ENCODE measurements at places on chromosomes 5 and 9.

DNA sequence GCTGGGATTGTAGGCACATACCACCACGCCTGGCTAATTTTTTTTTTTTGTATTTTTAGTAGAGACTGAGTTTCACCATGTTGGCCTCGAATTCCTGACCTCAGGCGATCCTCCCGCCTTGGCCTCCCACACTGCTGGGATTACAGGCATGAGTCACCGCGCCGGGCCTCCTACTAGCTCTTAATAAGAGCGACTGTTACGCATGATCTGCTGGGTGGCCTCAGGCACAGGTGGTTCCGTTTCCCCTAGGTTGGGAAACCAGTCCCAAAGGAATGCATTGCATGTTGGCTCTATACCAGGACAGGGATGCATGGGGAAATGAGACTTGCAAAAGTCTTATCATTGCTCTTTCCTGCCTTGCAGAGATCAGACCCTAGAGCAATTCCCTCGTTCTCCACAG lies 184.7 kb upstream of the PPP1R26 start:
- no peak for DNase-seq

DNA sequence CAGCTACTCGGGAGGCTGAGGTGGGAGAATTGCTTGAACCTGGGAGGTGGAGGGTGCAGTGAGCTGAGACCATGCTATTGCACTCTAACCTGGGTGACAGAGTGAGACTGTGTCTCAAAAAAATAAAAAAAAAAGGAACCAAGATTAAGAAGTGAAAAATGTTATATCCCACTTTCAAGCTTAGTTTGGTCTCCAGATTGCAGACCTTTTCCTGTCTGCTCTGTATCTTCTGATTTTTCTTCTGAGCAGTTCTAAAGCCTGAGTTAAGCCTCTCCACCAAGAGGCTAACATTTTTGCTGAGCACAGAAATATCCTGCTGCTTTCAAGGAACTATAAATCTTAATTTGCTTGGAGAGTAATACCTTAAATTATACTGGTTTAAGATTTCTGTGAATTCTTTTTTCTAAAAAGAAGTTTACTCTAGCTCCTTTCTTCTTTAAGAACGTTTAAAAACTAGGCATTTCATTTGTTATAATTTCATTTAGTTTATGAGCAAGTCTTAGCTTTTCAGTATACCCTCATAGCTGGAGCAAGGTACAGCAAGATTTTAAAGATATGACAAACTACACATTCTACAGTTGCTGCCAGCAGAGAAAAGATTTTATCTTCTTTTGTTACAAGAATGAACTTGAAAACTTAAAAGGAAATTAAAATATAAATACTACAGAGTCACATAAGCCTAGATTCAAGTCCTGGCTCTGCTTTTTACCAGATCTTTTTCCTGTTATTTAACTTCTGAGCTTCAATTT lies 55.0 kb downstream of the GARNL3 start:
- no peak for DNase-seq

DNA sequence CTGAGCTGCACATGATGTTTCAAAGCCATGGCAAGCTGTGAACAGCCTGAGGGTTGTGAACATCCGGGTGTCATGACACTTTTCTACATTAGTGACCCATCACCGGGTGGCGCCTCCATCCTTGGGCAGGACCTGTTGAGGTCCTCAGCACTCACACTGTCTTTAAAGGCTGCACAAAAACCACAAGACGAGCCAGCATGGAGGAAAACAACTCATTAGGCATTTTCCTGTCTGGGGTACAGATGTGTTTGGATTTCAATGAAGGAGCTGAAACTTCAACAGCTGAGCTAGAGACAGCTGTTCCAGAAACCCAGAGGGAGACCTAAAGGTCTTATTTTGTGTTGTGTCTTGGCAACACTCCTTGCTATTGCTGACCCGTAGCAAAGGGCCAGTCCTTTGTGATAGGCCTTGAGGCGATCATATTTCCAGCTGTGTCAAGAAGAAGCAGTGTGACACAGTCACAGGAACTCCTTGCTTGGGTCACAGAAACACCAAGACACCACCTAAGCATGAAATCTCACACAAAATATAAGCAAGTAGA lies 151.8 kb upstream of the VLDLR start:
- no peak for DNase-seq

DNA sequence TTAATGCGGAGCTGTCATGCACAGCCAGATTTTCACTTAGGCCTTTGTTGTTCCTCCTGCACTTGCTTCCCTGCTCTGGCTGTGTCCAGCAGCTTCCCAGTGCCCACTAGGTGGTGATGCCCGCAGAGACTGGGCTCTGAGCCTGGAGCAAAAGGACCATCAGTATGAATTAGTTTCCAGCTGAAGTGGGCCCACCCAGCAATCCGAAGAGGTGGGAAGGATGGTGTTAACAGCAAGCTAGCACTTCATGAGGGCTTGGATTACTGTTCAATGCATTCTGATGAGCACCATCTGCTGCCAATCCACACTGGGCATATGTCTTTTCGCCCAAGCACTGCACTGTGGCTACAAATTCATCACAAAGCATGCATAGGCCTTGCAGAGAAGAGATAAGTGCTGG lies 459.1 kb downstream of the SPOCK1 start:
- DNase-seq, result no peak

DNA sequence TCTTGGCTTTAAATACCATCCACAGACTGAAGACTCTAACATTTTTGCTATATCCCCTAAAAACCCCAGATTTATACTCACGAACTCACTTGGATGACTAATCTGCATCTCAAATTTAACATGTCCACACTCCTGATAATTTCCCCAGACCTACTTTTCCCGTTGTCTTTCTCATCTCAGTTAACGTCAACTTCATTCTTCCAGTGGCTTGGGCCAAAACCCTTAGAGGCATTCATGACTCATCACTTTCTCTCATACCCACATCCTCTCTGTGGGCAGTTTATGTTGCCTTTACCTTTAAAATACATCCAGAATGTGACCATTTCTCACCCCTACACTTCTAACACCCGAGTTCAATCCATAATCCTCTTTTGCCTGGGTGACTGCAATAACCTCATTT lies 96.7 kb downstream of the EDIL3 start:
- no peak for DNase-seq

DNA sequence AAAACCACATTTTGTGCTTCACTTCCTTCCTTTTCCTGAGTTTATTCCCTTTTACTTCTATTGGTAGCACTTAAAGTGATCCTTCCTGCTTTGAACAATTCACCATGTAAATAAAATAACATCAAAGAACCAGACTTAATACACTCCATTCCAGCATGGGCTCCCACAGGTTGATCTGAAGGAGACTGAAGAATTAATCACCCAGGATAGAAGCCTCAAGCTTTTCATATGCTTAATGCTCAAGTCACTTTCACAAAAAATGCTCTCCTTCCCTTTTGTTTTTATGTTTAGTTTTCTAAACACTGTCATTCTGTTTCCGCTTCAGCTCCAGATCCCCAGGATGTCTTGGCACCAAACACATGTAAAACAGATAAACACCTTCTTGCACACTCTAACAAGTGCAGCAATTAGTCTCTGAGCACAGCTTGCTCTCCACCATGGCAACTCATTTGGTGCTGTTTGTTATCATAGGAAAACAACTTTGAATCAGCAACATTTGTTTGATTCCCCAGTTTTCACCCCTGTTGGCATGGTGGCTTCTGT lies 37.0 kb downstream of the DMRTA1 start:
- DNase-seq, result no peak

GRCh38 chr5:134561871-134562296 lies 36.4 kb downstream of the JADE2 start:
- DNase-seq, result no peak

GRCh38 chr9:135879619-135880018 lies 27.7 kb downstream of the CAMSAP1 start:
- DNase-seq, result no peak

DNA sequence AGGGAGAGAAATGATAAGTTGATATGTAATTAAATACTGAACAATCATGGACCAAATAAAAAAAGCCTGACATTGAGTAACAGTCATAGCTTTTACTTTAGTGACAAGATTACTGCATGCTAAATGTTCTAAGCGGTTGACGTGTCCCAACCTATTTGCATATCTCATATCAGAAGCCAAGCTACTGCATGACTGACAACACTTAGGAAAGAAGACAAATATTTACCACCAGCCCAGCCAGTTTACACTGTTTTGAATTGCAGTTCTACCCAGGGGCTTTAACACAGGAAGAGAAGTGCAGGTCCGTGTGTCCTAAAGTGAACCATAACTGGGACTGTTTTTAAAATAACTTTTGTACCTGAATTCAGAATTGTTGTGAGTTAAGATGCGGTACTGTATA lies 219.9 kb downstream of the PRDM9 start:
- DNase-seq, result no peak

DNA sequence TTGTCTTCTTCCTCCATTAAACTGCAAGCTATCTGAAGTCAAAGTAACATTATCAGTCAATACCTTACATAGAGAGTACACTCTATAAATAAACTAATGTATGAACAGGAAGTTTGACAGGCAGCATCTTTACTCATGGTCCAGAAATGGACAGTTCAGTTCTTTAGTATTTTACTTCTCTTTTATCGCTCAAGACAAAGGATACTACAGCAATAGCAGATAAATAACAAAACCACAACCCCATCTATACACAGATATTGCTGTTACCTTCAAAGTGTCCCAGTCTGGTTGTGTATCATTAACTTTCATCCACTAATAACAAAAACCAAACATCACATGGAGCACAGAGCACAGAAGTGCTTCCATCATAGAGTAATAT lies 46.4 kb downstream of the SEMA5A start:
- DNase-seq, result no peak

- DNase-seq, result no peak
Observed at GRCh38 chr5:119400245-119400644, 44.4 kb downstream of the TNFAIP8 start.

DNA sequence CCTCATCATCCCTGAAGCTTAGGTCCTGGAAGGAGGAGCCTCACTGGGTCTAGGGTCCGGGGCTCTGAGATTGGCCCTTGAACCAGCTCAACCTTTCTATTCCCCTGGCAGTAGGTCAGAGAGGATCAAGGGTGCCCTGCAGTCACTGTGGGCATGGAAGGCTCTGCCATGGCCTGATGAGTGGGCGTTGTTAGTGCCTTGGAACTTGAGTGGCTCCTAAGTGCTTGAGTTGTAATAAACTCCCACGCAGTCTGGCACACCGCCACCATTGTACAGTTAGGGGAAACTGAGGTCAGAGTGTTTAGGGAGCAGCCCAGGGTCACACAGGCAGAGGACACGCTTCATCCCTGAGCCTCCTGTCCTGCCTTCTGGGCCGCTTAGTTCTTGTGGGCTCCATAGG lies 10.4 kb upstream of the SYNPO start:
- no peak for DNase-seq

DNA sequence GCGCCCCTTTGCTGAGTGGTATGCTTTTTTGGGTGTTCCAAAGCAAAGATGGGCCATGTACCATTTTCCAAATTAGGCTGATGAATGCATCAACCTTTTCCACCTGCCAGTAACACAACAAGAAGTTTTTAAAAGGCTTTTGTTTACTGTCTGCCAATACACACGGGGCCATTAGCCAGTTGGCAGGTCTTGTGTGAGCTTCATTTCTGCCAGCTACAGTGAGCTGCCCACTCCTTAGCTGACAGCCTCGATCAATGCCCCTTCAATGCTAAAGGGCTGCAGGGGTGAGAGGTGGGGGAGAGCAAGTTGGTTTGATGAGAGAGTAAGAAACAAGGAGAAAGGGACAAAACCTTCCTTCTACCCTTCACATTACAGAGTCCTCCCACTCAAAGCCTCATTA lies 128.7 kb downstream of the C5orf15 start:
- DNase-seq, result no peak

DNA sequence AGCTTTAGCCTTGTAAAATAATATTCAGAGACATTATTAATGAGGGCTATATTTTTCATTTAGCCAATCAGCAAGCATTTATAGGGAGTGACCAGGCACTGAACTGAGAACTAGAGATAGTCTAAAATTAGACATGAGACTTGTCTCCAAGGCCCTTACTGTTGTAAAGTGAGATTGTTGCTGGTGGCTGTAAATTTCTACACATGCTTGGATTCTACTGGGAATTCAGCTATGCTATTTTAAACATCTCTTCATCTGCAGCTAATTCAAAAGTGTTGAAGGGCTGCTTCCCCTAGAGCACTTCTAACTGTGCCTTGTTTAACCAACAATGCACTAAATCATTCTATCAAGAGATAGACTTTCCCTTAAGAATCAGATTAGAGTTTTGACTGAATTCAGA lies 67.4 kb downstream of the CHSY3 start:
- no peak for DNase-seq

Measured in stimulated activated CD8-positive, alpha-beta memory T cell treated with anti-CD3 and anti-CD28 coated beads, Interleukin-2, amount 100 ng/mL, for 1 hour (primary cell).